ENCODE measurements at places on chromosomes 5 and 9.

GRCh38 chr9:121359351-121360294, 10.4 kb downstream of the STOM start:
- no peak for DNase-seq

- DNase-seq: no peak
Measured at GRCh38 chr9:27407491-27407890, 110.5 kb upstream of the EQTN start.

GRCh38 chr9:109315480-109316206, 5.2 kb downstream of the EPB41L4B start:
- DNase-seq: no peak

GRCh38 chr9:128882677-128883603, 1.0 kb downstream of the LRRC8A start:
- peak; percentile 27 for DNase-seq

DNA sequence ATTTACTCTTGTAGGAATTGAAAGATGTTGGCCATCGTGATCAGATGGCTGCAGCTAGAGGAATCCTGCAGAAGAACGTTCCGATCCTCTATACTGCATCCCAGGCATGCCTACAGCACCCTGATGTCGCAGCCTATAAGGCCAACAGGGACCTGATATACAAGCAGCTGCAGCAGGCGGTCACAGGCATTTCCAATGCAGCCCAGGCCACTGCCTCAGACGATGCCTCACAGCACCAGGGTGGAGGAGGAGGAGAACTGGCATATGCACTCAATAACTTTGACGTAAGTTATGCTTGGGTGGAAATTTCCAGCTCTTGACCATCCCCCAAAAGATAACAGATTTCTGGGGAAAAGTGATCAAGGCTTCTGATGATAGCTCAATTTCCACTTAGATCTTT, 50.6 kb downstream of the LRRTM2 start:
- DNase-seq: no peak

Measured in OCI-LY7 (cell line).